NCI-H446 (cell line): ENCODE measurements at places on chromosomes 3 and 15.

DNA sequence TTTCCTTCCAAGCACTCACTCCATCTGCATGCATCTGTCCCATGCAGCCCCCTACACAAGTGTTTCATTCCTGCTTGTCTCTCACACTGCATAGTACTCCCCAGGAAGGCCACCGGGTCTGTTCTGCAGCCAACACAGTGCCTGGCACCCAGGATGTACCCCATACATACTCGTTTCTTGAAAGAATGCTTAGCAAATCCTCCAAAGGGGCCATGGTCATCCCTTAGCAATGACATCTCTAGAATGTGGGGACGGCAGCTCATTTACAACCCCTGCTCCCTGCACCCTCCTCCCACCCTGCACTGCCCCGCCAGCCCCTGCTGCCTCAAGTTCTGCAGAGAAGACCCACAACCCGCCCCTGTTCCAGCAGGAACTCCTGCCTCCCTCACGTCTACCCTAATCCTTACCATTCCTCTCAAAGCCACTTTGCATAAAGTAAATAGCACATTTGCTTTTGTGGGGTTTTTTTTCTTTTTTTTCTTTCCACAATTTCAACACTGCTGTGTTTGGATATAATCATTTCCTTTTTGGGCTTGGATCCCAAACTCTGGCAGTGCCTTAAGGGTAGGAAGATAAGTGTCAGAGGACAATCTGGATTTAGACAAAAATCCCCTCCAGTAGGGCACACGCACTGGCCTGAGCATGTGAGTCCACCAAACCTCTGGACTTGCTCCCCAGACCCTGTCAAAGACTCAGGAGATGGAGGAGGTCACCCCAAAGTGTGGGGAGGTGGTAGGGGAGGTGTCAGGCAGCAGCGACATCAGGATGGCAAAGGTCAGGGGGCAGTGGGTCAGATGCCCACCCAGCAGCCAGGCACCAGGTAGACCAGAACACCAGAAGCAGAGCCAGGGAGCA, 68.4 kb downstream of the MEGF11 start:
- no peak for DNase-seq

DNA sequence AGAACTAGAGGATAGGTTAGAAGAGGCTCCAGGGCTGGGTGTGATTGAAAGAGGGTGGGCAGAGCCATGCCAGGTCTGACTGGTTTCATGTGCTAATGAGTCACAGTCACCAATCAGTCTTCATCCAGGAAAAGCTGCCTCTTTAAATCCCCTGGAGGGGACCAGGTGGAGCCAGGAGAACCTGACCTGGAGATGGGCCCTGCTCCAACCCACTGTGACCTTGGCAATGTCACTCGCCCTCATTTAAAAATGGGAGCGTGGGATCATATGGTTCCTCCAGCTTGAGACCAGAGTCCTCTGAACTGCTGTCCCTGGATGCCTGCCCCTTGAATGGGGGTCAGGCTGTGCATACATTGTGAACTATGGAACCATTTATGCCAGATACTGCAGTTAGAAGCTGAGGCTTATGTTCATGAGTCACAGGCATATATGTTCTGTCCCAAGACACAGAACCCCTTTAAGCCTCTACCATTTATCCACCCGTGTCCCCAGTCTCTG, 23.0 kb downstream of the HES1 start:
- DNase-seq = no peak

- no peak for DNase-seq
These were observed 327.5 kb downstream of the UACA start for GRCh38 chr15:70435872-70436271.

- DNase-seq = no peak
These were observed 9.5 kb upstream of the LTK start for GRCh38 chr15:41523097-41523496.

DNA sequence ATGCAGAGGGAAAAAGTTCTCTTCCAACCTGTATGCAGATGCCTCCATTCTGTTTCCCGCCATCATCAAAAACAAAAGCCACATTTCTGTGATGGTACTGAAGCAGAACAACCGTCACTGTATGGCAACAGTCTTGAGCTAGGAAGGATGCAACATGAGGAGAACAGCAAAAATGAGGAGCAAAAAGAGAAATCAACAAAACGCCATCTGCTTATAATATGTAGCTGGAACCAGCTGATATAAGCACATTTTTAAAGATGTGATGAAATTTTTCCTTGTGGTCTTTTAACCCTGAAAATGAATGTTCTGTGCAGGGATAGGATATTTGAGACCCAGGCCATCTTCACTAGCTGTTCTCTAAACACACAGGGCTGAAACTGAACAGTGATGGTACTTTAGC, 287.0 kb downstream of the ZIC4 start:
- DNase-seq = no peak

DNA sequence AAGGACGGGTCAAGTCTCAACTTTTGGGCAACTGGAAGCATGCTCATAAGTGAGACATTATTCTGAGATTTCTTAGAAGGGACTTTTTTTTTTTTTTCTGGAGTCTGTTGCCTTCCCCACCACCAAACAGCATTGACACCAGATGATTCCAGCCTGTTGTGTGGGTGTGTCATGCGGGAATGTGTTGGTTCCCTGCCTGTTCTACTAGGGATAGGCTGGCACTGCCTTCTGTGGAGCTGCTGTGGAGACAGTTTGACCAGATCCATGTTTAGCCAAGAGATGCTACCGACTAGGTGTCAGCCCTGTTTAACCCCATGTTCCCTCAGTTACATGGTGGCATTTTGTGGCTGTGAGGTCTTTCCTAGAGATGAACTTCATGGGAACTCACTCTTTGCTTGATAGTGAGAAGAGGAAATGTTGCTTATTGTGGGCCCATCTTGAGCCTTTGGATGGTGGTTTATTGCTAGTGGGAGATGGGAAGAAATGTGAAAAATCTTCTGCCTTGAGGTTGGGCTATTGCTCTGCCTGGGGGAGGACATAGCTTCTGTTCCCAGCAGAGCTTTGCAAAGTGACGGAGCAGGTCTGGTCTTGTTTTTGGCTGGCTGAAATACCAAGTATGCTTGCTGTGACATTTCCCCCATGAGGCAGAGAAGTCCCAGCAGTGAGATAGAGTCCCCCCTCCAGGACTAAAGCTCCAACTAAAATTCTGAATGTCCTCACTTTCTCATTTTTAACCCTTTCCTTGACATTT, 31.3 kb downstream of the TRAK1 start:
- no peak for DNase-seq

DNA sequence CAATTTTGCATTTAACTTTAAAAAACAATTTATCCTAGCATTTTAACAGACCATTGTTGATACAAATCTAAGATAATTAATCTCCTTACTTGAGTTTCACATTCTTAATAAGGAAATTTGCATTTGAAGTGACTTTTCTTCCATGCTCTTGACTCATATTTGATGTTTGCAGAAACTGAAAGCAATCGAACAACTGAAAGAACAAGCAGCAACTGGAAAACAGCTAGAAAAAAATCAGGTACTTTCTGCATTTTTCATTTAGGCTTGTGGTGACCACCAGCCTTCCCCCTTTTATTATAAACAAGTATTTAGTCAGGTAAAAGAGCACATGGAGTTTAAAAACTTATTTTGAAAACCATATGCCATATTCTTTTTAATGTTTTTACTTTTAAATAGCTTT, 20.1 kb upstream of the SELENOT start:
- DNase-seq = no peak

GRCh38 chr3:126438186-126438585, 37.5 kb downstream of the ZXDC start:
- DNase-seq = no peak

DNA sequence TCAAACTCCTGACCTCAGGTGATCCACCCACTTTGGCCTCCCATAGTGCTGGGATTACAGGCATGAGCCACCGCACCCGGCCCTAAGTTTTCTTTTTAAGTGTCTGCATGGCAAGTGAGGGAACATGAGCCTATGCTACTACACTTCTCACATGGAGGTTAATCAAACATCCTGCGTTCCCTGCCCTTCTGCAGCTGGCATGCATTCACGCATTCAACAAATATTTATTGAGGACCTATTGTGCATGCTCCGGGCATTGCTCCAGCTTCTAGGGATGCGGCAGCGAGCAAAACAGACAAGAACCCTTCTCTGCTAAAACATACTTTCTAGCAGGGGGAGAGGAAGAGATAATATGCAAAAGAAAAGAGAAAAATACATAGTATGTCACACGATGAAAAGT, 42.6 kb upstream of the ACKR4 start:
- DNase-seq = peak; percentile 17

GRCh38 chr3:146625186-146625775, 20.1 kb upstream of the PLSCR5 start:
- DNase-seq = no peak

DNA sequence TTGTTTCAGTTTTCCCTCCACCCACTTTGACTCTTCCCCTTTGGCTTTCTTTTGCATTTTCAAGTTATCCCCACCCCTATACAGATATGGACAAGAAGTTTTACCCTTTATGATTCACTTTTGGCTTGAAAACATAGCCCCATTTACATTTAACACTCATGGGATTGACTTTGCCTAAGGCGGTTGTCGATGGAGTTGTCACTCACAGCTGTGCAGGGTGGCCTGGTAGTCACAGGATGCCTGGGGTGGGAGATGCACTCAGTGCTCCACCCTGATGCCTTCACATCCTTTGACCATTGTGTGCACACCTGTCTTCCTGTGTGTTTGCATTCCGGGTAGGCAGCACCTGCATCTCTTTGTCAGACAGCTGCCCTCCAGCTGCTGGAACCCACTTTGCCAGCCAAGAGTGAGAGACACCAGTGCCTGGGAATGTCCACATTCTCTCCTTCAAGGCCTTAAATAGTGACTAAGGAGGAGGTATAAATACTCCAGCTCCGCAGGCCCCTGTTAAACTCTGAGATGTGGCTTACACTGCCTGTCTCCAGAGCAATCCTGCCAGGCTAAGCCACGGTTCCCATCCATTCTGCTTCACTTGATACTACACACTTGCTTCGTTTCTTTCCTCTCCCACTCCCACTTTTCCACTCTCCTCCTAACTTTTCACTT, 191.5 kb upstream of the SLC24A5 start:
- DNase-seq = no peak

- DNase-seq = no peak
These were observed 69.6 kb downstream of the ATP10A start for GRCh38 chr15:25793354-25794050.

DNA sequence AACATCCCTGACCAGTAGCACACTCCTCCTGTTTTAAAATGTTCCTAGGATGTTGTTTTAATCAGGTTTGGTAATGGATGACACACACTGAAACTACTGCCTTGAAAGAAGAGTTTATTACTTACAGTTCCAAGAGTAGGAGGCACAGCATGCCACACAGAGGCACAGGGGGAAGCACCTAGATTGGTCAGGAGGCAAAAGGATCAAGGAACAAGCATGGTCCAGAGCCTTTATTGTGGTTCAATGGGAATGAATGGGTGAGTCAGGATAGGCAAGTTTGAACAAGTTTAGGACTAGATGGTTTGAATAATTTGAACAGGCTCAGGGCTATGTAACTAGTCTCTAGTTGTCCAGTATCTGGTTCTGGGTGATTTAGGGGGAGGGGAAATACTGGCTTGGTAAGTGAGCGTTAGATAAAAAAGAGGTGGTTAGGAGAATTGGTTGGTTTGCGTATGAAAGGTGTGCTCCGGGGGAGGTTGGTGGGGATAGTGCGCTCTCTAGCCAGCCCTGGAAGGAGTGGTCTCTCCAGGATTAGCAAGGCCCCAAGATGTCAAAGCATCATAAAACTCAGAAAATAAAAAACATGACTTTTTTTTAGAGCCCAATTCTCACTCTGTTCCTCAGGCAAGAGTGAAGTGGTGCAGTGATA, 35.1 kb downstream of the TMOD3 start:
- DNase-seq = no peak
